ENCODE measurements at places on chromosomes 6 and 20. TPM values are rescaled to one million over a fixed set of nuclear protein-coding genes. Genes with fewer than 3 reads are reported as not detected.

RARS2 gene
- total RNA-seq = 33.4 TPM

SLC22A23 gene
- total RNA-seq = 3.8 TPM

MOG gene
- total RNA-seq = not detected

FAM83C gene
- total RNA-seq = not detected

BRPF3 gene
- total RNA-seq = 6.8 TPM

NDUFAF4 gene
- 14.0 TPM for total RNA-seq

FOXS1 gene
- not detected for total RNA-seq

RIPOR2 gene
- total RNA-seq = 0.46 TPM

CLDN20 gene
- not detected for total RNA-seq

PTGIS gene
- 2.4 TPM for total RNA-seq

PTPRK gene
- total RNA-seq = 46.4 TPM

BPIFA3 gene
- not detected for total RNA-seq

MICB gene
- 23.4 TPM for total RNA-seq

RAD21L1 gene
- not detected for total RNA-seq

C6orf15 gene
- not detected for total RNA-seq

SLC25A27 gene
- 0.32 TPM for total RNA-seq

POPDC3 gene
- 1.3 TPM for total RNA-seq

Measured in epithelial cell of umbilical artery (primary cell).